ENCODE measurements at places on chromosomes 5 and 9.

- DNase-seq = no peak
These were observed 57.2 kb downstream of the ACO1 start for GRCh38 chr9:32441678-32442077.

DNA sequence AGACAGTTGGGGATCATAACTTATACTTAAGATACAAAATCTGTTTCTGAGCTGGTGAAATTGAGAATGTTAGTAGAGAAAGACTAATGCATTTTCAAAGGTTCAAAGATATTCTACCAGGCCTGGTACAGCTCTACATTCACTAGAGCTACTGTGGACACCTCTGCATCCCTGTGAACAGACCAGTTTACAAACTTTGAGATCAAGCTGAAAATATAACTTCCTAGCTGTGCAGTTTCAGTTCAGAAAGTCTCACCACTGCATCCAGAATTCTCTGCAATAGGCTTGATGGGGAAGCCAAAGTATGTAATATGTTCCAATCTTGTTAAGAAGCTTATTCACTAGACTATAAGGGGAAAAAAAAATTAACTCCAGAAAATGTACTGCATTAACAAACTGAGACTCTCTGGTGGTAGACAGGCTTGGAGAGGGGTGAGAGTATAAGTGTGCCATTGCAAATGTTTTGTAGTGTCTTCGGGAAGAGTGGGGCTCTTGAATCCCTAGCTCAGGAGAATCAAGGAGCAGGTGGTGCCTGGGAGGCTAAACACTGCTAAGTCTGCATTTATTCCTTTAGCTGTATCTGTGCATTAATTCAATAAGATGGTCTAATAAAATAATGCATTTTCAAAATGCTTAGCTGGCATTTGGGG lies 671.9 kb downstream of the NR2F1-AS1 start:
- no peak for DNase-seq

DNA sequence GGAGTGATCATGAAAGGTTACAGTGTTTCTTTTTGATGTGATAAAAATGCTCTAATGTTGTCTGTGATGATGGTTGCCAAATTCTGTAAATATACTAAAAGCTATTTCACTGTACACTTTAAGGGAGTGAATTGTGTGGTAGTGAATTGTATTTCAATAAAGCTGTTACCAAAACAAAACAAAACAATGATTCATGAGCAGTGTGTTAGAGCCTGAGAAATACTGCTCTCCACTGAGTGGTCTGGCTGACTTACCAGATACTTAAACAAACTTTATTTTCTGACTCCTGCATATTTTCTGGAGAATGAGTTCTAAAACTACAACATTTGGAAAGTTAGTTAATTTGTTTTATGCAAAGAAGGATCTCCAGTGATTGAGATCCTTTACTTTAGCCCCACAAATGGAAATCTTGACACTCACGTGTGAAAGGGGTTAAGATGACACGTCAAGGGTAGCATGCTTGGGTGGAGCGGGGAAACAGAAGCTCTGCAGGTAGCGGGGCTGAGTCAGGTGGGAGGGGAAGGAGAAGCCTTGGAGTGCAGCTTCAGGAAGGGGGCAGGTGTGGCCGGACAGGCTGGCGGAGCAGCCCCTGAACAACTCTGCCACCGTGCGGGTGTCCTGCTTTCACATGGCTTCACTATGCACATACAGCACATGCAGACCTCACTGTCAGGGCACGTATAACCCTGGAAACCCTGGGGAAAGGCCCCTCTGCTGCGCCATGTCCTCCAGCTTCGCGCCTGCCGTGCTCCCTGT lies 256.7 kb downstream of the IRX1 start:
- no peak for DNase-seq

- peak; percentile 0 for DNase-seq
These were observed 189.0 kb upstream of the PUM3 start for GRCh38 chr9:3032898-3033297.

GRCh38 chr5:44532981-44533380 lies 143.8 kb upstream of the FGF10 start:
- no peak for DNase-seq

GRCh38 chr9:126857261-126857960 lies 3.0 kb upstream of the ZBTB34 start:
- no peak for DNase-seq

Data from osteoblast (primary cell).